ENCODE measurements at places on chromosomes 11 and 22.

GRCh38 chr11:27413218-27413617, 50.2 kb upstream of the CCDC34 start:
- DNase-seq = no peak

GRCh38 chr11:67577951-67578350, 5.7 kb upstream of the GSTP1 start:
- no peak for DNase-seq

- no peak for DNase-seq
Measured at GRCh38 chr22:17890245-17890671, 116.0 kb upstream of the BID start.

- no peak for DNase-seq
Measured at GRCh38 chr22:29503811-29504372, 23.9 kb downstream of the NEFH start.

Data from stimulated activated CD4-positive, alpha-beta T cell treated with anti-CD3 and anti-CD28 coated beads, Interleukin-1b, Interleukin-23, amount 100 ng/mL, for 4 hours (primary cell).